Stimulated activated CD4-positive, alpha-beta T cell treated with anti-CD3 and anti-CD28 coated beads, Interleukin-1b, Interleukin-23, amount 100 ng/mL, for 1 hour (primary cell): ENCODE measurements at places on chromosomes 4 and X.

DNA sequence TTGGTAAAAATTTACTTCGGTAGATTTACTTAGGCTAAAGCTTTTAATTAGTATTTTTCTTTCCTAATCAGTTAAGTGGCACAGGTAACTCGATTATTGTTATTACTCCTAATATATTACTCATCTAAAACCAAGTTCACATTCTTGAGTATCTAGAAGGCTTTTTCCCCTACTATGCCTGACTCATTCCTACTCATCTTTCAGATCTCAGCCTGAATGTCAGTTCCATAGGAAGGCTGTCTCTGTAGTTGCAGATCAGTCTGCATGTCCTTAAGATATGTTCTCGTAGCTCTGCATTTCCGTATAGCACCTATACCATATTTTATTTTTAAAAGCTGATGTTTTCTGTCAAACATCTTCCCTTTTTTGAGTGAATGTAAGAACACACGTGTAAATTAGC, 5.9 kb upstream of the FAM184B start:
- no peak for DNase-seq

DNA sequence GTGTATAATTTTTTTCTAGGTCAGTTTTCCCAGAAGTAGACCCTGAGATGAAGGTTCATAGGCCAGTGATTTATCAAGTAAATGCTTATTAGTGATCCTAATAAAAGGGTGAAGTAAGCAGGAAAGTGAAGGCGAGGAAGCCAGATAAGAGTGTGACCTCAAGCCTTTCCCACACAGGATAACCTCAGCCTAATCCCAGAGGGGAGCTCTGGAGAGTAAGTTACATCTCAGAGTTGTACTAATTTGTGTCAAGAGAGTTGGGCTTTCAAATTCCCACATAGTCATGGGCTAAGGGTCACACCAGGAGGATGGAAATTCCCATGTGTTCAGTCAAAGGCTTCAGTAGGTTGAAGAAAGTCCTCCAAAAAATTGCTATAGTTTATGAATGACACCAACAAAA, 191.4 kb downstream of the ADGRA3 start:
- no peak for DNase-seq

GRCh38 chr4:6561173-6561516, 13.8 kb upstream of the MAN2B2 start:
- DNase-seq, result no peak

GRCh38 chr4:7389101-7389701, 45.5 kb downstream of the PSAPL1 start:
- no peak for DNase-seq

DNA sequence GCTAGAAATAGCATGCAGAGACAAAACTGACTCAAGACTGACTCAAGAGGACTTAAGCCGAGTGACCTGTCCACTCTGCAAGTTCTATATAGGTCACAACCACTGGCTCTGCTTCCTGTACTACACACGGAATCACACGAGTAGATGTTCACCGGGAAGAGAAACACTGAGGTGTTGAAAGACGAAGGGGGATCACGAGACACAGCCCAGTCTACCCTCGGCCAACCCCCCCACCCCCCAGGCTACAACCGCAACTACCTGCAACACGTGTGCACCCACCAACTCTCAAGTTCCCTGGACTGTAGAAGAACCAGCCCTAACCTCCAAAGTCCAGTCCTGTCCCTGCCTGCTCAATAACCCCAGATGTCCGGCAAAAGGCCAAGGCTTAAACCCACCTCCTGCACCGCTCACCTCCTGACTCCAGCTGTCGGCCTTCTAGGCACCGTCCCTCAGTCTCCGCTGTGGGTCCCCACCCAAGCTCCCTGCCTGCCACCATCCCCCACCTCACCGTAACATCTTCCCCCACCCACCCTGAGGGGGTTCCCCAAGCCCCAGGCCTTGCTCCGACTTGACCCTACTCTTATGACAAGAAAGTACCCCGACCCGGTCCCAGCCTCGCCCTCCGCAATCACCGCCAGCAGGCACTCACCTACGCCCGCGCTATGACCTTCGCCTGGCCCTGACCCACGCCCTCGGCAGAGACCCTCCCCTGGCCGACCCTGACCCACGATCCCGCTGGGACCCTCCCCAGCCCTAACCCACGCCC, 739 bp downstream of the GAK start:
- no peak for DNase-seq

DNA sequence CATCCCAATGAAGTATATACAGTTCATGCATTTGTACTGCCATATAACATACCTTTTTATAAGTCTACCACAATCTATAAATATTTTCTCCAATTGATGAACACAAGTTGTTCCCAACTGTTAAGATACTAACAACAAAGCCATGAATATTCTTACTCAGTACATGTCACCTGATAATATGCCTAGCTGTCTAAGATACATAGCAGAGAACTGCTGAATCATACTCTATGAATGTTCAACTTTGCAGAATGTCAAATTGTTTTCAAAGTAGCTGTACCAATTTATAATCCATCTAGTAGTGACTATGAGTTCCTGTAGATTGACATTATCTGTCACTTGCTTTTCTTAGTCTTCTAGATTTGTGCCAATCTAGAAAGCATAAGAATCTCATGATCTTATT, 84.9 kb downstream of the RAB28 start:
- no peak for DNase-seq

DNA sequence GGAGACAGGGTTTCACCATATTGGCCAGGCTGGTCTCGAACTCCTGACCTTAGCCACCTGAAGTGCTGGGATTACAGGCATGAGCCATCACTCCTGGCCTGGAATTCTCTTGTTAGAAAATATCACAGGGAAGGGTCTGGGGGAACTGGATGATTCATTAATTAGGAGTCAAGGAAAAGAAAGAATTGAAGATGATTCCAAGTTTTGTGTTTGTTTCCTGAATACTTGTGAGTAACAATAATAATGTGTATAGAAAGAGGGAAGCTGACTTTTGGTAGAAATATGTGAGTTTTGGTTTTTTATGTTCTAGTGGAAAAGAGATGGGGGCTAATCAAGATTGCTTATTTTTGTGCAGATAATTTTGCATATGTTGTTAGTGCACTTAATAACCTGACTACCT, 77.3 kb upstream of the CLNK start:
- no peak for DNase-seq

- DNase-seq, result no peak
Observed at GRCh38 chr4:62548108-62548524, 1348.0 kb downstream of the ADGRL3 start.

- DNase-seq, result no peak
Observed at GRCh38 chr4:187276736-187277408, 553.2 kb upstream of the FAT1 start.

DNA sequence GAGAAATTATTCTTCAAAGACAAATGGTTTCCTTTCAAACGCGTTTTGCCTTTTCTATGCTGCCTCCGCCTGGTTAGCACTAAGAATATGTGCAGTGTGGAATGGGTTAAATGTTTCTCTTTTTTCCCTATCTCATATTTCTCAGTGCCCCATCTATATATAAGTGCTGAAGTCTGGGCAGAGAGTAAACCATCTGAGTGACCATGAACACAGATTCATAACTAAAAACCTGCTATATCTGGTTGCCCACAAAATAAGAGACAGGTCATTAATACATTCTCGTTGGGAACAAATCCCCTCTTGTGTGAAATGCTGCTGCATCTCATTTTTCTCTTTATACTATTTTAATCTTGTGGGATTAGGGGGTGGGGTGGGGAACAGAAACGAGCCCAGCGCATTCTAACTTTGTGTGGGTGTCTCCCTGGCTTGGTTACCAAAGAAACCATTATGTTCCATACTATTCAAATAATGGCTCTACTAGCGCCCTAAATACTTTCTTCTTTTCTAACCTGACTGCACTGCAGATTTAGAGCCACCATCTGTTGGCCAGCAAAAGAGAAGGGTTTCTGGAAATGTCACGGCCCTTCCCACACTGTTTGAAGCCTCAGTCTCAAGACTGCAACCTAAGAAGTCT, 42.2 kb upstream of the PTCHD1 start:
- no peak for DNase-seq

DNA sequence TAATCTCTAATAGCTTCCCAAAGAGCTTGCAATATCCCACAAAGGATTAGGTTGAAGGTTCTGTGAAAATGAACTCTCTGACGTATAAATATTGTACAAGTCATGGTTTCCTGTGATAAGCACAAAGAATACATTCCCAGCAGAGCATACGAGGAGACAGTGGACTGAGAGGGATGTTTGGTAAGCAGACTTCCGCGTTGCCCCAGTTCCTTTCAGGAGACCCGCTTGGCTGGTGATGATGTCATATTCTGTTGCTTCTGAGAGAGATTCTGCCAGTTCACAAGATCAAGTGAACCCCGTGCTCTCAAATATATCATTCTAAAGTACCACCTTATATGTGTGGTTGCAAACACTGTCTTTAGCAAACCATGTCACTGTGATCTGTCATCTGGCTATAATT, 323.9 kb upstream of the CASK start:
- DNase-seq, result no peak

DNA sequence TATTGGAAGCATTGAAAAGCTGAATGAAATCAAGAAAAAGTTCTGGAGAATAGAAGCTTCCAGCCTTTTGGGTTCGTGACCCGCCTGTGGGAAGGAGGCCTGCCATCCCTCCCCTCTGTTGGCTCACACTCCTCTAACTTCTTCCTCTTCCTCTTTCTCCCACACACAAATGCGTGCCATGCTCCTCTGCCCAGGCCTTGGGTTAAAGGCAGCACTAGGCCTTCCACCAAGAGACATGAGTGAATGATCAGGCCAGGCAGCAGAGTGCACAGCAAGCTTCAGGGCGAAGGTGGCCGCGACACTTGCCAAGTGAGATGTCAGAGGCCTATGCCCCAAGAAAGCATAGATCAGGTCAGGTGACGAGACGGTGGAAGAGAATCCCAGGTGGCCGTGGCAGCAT, 38.4 kb downstream of the FAM193A start:
- DNase-seq, result no peak

DNA sequence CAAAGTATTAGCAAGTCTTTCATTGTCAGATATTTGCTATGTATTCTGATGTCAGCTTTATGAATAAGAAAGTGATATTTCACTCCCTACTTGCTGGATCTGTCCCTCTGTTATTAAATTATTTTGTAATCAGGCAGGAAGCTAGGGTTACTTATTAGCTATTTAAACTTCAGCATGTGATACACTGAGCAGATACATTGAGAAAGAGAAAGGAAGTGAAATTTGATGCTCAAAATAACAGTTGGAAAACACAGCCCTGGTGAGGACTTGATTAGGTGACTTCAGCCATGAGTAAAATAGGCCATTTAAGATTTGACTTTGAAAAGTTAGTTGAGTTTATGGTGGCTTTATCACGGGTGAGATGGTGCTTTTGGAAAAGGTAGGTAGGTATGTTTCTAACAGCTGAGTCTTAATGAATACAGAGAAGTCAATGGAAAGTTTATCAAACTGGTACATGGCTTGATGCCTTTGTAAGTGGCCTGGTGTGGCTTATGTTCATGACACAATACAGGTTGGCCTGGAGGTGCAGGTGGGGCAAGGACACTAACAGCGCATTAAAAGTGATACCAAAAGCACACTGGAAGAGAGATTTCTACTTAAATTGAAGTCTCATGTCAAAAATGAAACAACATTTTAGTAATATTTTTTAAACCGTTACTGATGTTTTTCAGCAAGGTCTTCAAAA, 321.2 kb upstream of the SPOCK3 start:
- no peak for DNase-seq

GRCh38 chr4:82381661-82382296, 8.0 kb upstream of the HNRNPD start:
- DNase-seq, result no peak
